ENCODE measurements at places on chromosomes 11 and 22.

GRCh38 chr11:105673089-105673488 lies 63.2 kb downstream of the GRIA4 start:
- DNase-seq: no peak

DNA sequence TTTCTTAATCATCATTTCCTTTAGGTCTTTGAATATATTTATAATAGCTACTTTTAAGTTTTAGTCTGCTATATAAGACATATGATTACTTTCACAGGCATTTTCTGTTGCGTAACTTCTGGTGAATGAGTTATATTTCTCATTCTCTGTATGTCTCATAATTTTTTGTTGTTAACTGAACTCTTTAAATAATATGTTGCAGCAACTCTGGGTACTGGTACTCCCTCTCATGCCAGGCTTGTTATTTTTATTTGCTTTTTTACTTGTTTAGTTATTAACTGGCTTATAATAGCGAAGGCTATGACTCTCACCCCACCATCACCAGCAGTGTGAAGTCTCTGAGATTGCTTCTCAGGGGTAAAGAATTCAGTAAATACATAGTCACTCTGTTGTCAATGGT lies 524.2 kb upstream of the CHORDC1 start:
- no peak for DNase-seq

DNA sequence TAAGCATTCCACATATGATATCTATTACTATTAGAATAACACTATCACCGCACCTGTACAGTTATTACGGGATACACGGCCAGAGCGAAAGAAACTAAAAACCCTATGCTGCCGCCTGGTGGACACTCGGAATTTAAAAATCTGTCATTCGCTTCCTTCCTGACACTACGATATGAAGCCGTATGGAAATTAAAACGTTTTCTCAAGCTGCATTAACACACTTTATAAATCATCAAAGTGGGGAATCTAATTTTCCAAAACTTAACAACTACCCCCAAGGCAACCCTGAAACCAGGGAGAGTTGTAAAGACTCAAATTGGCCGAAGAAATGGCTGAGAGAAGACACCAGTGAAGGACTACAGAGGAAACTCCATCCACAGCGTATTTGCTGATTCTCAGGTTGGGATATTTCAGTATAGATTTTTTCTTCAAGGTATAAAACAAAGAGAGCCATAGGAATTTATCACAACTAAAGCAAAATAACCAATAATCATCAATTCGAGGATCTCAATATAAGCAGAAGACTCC lies 1.4 kb downstream of the CCDC73 start:
- DNase-seq: no peak

- DNase-seq: no peak
These were observed 13.4 kb downstream of the CCDC134 start for GRCh38 chr22:41813726-41814410.

DNA sequence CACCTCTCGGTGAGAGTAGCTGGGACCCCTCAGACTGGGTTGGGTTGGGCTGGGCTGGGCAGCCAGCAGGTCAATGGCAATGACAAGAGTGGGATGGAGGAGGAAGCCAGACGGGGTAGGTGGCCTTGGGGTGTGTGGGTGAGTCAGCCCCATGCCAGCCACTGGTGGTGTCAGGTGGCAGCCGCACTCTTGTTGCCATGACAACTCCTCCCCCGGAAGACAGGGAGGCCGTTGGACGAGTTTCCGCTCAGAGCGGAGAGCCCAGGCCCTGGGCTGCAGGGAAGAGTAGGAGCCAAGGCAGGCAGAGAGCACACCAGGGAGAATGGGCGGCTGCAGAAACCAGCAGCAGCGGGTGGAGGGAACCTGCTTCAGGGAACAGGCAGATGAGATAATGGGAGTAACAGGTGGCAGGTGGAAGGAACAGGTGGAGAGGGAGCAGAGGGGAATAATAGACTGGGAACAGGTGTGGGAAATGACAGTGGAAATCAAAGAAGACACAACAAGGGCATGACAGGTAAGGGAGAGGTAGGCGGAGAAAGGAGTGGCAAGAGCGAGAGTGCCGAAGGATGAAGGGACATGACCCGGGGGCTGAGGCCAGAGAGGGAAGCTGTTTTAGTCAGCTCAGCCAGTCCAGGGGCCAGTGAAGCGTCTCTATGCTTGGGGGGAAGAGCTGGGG lies 8.7 kb downstream of the SPTBN2 start:
- DNase-seq: no peak

GRCh38 chr11:57313071-57313787 lies 11.5 kb downstream of the TNKS1BP1 start:
- DNase-seq: no peak

GRCh38 chr22:39851606-39852315 lies 41.8 kb downstream of the ENTHD1 start:
- no peak for DNase-seq

DNA sequence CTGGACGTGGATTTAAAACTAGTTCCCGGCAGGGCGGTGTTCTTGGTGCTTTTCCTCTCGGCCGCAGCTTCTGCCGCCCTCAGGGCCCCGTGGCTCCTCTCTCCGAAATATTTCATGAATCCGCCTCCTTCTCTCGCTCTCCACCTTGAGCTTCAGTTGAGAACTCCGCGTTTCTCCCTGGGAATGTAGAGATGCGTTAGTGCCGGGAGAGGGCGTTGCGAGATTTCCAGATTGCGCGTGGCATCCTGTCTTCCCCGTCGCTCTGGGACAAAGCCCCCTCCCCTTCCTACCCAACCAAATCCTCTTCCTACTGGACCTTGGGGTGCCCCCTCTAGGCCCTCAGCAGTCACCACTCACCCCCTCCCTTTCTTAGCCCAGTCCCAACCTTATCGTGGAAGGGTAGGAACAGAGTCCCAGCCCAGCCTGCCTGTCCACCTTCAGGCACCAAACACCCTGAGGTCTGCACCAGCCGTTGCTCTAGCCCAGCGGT lies 15.5 kb upstream of the RAC2 start:
- no peak for DNase-seq

- DNase-seq: no peak
These were observed 52.4 kb downstream of the MIAT start for GRCh38 chr22:26709617-26710390.

DNA sequence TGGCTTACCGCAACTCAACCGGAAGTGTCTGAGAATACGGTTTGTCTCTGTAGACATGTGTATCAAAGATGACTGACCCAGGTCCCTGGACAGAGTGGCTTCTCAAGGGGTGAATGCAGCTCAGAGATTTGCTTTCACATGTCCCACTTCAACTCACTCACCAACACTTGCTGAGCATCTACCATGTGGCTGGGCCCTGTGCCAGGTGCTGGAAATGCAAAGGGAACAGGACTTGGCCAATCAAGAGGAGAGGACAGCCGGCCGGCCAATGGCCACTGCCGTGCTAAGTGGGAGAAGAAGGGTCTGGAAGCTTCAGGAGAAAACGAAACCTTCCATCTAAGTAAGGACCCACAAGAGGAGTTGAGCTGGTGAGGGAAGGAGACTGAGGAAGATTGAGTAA lies 151.3 kb downstream of the CEP164 start:
- DNase-seq: no peak

DNA sequence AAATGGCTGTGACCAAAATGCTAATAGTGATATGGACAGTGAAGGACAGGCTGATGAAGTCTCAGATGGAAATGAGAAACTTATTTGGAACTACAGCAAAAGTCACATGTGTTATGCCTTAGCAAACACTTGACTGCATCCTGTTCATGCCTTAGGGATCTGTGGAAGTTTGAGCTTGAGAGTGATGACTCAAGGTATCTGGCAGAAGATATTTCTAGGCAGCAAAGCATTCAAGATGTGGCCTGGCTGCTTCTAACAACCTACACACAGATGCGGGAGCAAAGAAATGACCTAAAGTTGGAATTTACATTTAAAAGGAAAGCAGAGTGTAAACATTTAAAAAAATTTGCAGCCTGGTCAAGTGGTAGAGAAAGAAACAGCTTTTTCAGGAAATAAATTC lies 28.1 kb upstream of the CD81 start:
- DNase-seq: no peak

DNA sequence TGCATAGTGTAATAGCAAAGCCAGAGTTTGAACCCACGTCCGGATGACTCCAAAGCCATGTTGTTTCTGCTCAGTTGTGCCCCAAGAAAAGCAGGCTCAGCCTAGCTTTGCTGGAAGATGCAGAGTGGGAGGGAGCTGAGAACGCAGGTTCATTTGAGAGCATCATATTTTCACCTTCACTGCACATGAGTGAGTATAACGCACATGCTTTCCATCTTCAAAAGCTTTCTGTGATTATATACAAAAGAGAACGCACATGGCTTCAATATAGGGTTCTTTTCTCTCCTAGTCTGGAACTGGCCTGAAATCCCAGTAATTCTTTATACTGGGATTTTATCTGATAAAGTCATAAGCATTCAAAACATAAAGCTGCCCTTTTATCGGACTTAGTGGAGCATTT lies 385.5 kb upstream of the CADM1 start:
- no peak for DNase-seq

DNA sequence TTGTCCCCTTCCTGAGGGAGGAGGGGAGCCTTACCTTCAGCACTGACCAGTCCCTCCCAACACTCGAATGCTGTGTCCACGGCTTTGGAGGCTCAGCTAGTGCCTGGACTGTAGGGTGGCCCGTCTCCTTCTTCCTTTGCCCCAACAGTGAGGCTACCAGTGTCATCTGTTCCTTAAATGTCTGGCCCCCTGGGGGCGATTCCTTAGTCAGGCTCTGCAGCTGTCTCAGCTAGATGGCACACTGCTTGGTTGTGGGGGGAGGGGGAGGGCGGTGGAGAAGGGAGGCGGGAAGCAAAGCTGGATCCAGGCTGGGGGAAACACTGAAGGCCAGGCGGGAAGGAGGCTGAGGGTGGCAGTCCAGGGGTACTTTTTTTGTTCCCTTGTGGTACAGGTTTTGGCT lies at the start of gene IGSF22:
Gene IGSF22 (minus strand): TSS at position 149 of the 400 bp plus-strand sequence. CDS start 1,952 bp downstream, outside the sequence.
- no peak for DNase-seq

GRCh38 chr11:66335531-66336233 lies 552 bp downstream of the RIN1 start:
- no peak for DNase-seq

DNA sequence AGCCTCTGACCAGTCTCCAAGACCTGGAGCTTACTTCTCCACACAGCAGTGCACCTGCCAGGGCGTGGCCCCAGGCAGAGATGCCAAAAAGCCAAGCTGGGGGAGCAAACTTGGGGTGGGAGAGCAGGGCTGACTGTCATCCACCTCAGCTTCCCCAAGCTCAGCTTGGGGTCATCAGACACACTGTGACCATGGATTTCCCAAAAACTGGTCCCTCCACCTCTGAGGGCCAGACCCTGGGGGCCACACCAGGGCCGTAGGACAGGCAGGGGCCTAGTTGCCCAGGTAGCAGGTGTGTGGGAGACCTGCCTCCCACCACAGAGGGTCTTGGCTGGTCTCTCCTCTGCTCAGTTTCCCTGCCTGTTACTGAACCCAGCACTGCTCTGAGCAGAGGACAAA lies 30.6 kb downstream of the ARVCF start:
- DNase-seq: no peak

GRCh38 chr11:100719362-100719761 lies 32.3 kb downstream of the ARHGAP42 start:
- DNase-seq: no peak

GRCh38 chr11:115528225-115528624 lies 24.0 kb upstream of the CADM1 start:
- DNase-seq: no peak
